ENCODE measurements at places on chromosomes 1 and 21. TPM values are rescaled to one million over a fixed set of nuclear protein-coding genes. Genes with fewer than 3 reads are reported as not detected.

- no peak for DNase-seq
Measured at GRCh38 chr1:235999259-235999925, 65.5 kb downstream of the NID1 start.

DNA sequence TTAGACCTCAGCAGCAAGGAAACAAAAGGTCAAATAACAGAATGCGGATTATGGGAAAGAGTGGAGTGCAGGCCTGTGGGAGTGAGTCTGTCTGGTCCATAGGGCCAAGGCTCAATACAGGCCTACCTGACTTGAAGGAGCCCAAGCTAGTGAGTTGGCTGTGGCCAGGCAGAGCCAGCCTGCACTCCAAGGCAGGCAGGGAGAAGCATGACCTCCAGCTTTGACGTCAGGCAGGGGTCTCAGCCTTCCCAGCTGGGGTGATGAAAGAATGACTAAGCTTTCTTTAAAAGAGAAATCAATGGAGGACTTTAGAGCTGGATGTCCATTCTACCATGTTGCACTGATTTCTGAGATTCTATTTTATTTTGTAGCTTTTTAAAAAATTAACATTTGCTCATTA is 62.8 kb downstream of the RHOU start:
- no peak for DNase-seq

GRCh38 chr1:80056179-80056578 is 1049.6 kb upstream of the ADGRL4 start:
- DNase-seq = no peak

DNA sequence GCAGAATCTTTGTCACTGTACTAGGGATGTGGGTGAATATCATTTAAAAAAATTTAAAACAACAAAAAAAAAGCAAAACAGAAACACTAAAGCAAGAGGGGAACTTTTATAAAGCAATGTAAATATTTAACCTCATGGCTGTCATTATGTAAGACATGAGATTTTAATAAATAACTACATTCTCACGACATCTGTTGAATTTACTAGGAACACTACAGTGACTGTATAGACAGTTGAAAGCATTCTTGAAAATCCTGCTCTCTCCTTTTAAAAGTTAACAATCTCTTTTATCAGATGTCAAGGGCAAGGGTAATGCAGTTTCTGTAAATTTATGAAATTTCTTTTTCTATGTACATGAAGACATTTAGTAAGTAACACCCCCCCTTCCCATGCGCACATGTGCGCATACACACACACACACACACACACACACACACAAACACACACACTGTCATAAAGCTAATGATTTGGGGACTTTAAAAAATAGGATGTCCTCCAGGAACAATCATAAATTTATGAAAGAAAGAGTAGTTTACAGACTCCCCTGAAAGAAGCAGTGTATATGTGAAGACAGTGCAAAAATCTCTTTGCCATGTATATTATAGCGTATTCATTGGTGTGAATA is 51.7 kb downstream of the PROX1 start:
- DNase-seq = no peak

Gene ST6GALNAC5
- total RNA-seq = 0.46 TPM

Data from Right ventricle myocardium inferior (tissue), 1 donor.